Activated naive CD4-positive, alpha-beta T cell treated with anti-CD3 and anti-CD28 coated beads for 36 hours (primary cell): ENCODE measurements at places on chromosomes 7 and 10.

GRCh38 chr10:68188835-68189234 is 43.1 kb downstream of the ATOH7 start:
- no peak for DNase-seq

GRCh38 chr10:71971769-71972555 is 7.8 kb downstream of the CHST3 start:
- no peak for DNase-seq

GRCh38 chr10:93821051-93821772 is 63.5 kb downstream of the LGI1 start:
- no peak for DNase-seq

DNA sequence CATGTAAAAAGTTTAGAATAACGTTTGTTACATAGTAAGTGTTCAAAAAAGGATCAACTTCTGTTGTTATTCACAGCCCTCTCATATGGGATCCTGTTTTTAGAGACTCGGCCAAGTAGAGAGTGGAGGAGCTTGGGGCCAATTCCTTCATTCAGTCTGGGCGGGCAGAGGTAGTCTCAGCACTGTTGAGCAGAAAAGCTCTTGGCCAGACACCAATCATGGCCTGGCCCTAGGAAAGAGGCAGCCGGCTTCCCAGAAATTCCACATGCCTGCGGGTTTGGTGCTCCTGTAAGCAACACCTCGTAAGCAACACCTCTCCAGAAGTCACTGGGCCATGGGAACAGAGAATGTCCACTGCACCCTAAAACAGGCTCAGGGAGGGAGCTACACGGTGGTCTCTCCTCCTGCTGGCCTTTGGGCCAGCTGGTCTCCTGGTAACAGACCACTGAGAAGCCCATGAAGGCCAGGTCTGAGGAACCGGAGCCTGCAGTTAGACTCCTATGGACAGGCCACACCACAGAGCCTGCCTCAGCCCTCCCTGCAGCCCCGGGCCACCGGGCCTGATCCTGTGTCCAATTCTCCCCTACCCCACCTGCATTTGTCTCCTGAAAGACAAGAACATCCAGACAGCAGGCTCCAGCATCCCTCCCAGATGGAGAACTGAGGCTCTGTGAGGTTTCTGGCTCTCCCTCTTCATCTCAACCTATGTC is 149.1 kb downstream of the GRID1 start:
- no peak for DNase-seq

DNA sequence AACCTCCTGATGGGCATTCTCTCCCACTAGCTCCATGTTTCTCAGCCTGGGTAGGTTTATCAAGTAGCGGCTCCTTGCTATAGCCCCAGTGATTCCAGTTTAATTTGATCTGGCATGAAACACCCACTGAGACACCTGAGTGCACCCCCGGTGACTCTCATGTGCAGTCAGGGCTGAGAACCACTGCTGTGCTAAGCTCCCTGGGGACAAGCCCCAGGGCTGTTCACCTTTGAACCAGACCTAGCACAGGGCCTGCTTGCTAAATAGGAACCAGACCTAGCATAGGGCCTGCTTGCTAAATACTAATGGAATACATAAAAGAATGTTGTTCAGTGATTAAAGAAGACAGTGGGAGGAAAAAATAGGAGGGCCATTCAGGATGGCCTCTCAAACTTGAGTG is 167.6 kb downstream of the JAZF1 start:
- DNase-seq = no peak

DNA sequence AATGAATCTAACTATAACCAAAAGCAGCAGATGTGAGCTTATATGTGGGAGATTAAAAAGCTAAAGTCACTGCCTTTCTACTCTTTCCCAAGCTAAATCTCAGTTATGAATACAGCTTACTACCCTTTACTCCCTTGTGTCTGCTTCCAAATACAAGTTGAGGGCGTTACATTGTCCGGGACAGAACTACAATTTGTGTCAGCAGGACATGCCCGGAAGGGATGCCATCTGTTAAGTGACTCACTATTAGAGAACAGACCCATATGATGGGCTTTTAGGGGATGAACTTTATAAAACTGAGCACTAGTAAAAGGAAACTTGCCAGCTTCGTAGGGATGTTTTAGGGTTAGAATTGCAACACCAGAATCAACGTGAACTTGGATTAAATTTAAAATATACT is 299.7 kb upstream of the CSTF2T start:
- no peak for DNase-seq

GRCh38 chr10:71282323-71282680 is 36.8 kb upstream of the SLC29A3 start:
- DNase-seq = no peak

DNA sequence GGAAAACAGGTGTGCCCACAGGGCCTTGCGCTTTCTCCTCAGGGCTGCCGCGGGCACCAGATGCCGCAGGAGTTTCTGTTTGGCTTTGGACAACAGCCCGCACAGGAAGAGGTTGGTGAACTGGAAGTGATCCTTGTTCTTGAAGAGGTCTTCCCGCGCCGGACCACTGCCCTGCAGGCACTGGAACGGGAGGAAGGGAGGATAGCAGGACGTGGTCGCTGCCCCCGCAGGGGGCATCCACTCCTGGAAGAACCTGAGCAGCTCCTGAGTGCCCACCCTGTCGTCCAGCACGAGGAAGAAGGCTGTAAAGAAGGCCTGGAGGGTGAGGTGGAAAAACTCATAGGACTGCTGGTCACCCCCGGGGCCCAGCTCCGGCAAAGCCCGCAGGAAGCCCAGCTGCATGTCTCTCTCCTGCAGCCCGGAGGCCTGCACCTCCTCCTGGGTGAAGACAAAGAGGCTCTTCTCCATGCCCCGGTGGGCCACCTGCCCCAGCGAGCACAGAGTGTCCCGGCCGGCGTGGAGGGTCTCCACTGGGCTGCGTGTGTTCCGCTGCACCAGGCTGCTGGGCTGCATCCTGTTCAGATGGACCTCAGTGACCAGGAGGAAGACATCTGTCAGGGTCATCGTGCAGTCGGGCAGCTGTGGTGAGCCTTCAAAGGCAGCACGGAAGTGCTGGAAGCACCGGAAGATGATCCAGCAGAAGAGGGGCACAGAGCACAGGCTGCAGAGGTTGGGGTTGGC is 26.9 kb downstream of the NOD1 start:
- DNase-seq = no peak

DNA sequence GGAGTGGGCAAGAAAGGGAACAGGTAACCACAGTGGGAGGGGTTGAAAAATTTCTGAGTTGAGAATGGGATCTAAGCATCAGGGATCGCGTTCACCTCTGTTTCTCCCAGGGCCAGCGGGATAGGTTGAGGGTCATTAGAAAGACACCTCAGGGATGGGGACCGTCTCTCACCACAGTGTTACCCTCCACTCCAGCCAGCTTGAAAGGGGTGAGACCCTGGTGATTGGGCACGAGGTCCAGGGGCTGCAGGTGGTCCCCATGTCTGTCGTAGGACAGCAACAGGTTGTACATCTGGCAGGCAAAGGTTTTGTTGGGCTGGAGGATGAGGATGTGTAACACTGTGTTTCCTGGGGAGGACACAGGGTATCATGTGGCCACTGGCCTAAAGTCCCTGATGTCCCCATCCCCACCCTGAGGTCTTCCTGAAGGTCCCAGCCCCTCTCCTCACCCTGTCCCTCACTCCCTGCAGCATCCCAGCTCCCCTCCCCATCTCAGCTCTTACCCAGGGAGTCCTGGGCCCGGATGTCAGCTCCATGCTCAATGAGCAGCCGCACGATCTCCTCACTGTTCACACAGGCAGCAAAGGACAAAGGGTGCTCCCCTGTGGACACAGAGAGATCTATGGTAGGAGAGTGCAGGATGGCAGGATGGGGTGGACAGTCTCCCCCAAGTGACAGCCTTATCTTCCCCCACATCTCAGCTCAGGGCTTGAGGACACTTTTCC is 9.1 kb downstream of the TRPV6 start:
- DNase-seq = no peak

DNA sequence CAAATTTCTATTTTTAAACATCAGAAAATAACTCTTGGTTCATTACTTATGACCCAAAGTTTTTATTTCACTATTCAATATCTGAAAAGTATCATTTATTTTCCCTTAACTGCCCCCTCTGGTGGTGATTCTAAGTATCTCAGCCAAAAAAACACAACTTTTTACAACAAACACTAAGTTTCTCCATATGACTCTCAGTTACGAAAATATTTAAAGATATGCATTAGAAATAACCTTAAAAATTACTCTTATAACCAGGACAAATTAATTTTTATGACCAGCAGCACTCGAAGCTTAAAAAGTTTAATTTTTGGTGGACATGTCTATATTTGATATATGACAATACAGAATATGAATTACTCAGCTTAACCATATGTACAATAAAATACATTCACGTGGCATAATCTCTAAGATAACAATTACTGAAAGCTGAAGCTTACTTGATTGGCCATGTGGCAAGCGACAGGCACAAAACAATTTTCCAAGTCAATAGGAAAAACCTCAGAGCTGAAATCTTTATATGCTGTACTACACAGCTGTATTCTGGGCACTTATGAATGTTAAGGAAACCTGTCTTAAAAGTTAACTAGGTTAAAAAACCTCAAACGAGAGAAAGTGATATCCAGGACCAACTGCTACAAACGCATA is 2.3 kb downstream of the HNRNPA2B1 start:
- no peak for DNase-seq

- DNase-seq = no peak
These were observed 16.9 kb upstream of the STMP1 start for GRCh38 chr7:135645296-135645904.

GRCh38 chr10:75403939-75404814 is 2.6 kb upstream of the ZNF503 start:
- DNase-seq = no peak

DNA sequence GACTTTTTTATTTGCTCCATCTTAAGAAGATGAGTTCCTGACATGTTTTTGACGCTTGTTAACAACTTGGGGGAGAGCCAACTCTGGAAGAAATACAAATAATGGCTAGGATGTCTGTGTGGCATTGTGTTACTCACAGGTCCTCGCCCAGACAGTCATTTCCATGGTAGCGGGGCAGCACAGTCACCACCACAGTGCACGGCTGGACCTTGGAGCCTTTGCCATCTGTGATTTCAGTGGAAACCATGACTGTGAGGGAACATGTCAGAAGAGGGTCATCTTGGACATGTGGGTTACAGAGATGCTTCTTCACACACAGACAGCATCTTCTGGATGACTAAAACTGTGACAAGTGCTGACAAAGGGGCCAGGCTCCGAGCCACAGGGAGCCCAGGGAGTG is 74.5 kb downstream of the PKD1L1 start:
- DNase-seq = no peak

- no peak for DNase-seq
These were observed 419.0 kb upstream of the GALNT17 start for GRCh38 chr7:70712942-70713341.

- no peak for DNase-seq
These were observed 9.9 kb upstream of the ZC3HAV1 start for GRCh38 chr7:139119486-139119849.

DNA sequence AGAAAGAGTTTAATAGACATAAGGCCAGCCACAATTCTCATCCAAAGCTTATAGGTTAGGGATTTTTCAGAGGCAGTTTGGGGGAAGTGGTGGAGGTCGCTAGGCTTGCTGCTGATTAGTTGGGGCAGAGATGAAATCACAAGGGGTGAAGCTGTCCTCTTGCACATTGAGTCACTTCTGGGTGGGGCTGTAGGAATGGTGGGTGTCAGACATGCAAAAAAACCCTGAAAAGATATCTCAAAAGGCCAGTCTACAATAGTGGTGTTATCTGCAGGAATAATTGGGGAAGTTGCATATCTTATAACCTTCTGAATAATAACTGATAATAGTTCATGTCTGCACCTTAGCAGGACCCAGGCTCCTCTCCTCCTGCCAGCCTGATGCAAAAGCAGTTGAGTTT is 2.1 kb downstream of the FAM24B start:
- DNase-seq = no peak

GRCh38 chr7:128387216-128388144 is 22.3 kb downstream of the IMPDH1 start:
- peak; percentile 80 for DNase-seq

- DNase-seq = no peak
These were observed 214.3 kb downstream of the WDR37 start for GRCh38 chr10:1270490-1270889.

GRCh38 chr7:16836481-16836880 is 31.7 kb upstream of the AGR2 start:
- DNase-seq = no peak

DNA sequence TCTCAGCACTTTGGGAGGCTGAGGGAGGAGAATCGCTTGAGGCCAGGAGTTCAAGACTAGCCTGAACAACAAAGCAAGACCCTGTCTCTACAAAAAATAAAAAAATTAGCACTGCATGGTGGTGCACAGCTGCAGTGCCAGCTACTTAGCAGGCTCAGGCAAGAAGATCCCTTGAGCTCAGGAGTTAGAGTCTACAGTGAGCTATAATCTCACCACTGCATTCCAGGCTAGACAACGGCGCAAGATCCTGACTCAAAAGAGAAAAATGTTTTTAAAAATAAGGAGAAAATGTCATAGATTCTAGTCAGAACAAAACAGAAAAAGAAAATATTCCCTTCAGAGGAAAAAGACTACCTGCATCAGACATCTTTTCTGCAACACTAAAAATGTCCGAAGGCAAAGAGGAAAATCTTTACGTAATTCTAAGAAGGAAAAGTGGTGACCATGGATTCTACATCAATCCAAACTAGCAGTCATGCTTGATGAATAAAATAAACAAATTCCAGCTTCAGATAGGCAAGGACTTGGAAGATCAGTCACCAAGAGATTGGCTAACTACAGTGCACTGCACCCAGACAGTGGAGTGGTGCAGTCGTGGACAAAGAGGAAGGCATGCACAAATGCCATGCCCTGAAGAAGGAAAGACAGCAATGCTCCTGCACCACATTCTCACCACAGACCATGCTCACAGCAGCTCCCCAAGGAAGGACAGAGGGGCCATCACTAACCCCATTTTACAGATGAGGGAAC is 54.3 kb downstream of the ERCC6 start:
- DNase-seq = no peak

- DNase-seq = no peak
These were observed 12.9 kb downstream of the C10orf67 start for GRCh38 chr10:23331567-23332301.

DNA sequence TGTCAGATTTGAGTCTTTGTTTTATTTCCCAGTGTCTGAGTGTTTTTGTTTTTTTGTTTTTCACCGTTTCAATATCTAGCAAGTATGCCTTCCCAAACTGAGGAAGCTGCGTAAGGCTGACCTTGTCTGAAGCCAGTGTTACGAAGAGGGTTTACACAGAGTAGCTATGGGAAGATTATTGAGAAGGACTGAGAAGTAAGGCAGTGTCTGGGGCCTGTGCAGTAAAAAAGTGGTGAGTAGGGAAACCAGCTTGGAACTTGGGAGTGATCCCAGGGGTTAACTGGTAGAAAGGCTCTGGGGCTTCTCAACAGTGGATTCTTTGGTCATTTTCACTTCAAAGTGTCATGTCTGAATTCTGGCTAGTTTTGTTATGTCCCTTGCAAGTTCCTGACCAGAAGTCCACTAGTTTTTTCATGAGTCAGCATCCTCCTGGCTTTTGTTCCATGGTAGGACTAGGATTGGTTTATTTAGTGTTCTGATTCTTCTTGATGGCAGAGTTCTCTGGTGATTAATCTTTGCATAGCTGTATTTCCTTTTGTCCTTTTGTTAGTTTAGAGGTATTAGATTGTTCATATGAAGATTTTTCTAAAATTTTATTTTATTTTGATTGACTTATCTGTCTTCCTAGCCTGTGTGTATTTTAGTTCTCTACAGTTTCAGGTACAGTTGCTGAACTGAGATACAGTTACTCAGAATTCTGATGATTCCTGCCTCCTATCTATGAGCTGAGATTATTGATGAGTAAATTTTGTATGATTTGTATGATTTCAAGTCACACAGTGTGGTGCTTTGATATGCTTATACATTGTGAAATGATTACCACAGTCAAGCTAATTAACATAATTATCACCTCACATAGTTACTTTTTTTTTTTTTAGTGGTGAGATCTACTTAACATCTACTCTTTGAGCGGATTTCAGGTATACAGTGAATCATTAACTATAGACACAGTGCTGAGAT is 19.0 kb downstream of the GARS1 start:
- DNase-seq = no peak
